Suprapubic skin (tissue), 4 donors: ENCODE measurements at places on chromosomes 2 and 18.

DNA sequence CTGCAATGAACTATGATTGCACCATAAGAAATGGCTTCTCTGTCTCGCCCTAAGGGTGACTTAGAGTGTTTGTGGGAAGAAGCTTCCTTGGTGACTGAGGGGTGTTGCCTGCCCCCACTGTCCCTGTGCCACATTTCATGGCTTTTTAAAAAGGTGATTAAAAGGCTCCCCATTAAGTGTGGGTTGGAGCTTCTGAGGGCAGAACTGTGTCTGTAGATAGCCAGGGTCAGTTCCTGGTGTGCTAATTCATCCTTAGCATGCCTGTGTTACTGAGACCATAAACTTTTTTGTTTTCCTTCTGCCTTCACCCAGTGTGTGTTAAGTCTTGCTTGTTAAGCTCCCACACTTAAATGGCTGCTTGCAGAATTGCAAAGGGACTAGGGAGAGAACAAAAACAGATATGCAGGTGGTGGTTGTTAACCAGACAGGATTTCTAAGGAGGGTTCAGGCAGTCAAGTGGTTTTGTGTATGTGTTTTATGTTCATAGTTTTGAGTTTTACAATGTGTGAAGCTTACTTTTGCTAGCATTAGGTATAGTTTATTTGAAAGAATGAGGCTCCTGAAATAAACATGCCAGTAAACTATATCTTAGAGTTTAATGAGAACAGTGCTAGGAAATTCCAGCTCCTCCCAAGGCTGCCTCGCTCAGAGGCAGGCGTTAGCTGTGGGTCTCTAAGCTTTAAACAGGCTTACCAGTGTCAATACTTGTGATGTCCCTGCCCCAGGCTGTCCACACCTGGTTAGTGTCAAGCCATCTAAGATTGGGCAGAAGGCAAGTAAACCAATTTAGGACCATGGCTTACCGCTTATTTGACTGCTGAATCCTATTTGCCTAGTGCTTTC, 14.5 kb downstream of the CERS6 start:
- H3K4me1 ChIP-seq: peaks cover 26% of the 10 kb centered on the region
- no peaks in the 10 kb centered on the region for H3K27me3 ChIP-seq
- no peak for DNase-seq
- H3K4me3 ChIP-seq: no peak overlapping the region

DNA sequence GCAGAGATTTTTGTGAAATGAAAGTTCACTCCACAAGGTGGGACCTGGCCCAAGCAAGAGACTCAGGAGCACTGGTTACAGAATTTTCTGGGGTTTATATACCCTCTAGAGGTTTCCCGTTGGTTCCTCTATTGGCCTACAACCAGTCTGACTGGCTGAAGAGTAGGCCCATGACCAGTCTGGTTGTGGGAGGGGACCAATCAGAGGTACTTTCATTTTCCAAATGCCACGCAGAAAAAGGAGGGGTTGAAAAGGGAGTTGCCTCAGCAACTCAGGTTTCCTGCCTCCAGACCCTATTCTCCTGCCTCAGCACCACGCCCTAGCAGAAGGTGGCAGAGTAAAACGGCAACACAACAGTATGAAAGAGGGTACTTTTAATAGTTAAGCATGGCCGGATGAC, 98.4 kb downstream of the COLEC12 start:
- DNase-seq: no peak
- H3K36me3 ChIP-seq: no peaks in the 10 kb centered on the region
- H3K27me3 ChIP-seq: no peaks in the 10 kb centered on the region
- no peak overlapping the region for H3K4me3 ChIP-seq

GRCh38 chr2:59171019-59171418, 929.9 kb upstream of the FANCL start:
- no peak for DNase-seq
- no peaks in the 10 kb centered on the region for H3K4me1 ChIP-seq
- H3K4me3 ChIP-seq: no peak overlapping the region
- H3K27me3 ChIP-seq: no peaks in the 10 kb centered on the region

DNA sequence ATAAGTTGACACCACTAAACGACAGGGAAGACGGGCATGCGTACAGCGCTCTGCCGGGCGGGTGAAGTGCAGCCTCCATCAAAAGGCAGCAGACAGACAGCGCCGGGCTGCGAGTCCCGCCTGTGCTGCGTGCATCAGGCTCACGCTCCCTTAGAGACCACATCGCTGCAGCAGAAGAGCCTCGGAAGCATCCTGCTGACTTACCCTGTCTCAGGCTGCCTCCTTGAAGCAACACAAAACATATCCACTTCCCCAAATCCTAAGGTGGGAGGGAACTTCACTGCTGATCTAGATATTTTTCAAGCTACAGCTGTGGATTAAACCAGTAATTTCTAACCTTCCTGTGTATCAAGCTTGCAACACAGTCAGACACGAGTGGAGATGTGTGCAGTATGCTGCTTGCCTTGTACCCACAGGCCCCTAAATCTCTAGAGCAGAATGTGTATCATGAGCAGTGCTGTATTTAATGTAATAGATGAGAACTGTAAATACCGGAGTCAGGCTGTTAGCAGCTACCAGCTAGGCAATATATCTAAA, 6.4 kb downstream of the MYT1L start:
- no peaks in the 10 kb centered on the region for H3K4me1 ChIP-seq
- H3K36me3 ChIP-seq: no peaks in the 10 kb centered on the region
- H3K27me3 ChIP-seq: no peaks in the 10 kb centered on the region
- DNase-seq: no peak

- no peak overlapping the region for H3K27ac ChIP-seq
- H3K4me1 ChIP-seq: no peaks in the 10 kb centered on the region
- no peak overlapping the region for H3K4me3 ChIP-seq
- H3K36me3 ChIP-seq: peaks cover 9% of the 10 kb centered on the region
These were observed 39.5 kb downstream of the SFT2D3 start for GRCh38 chr2:127740665-127741288.

GRCh38 chr2:30236591-30237238, 5.4 kb downstream of the LBH start:
- H3K27me3 ChIP-seq: no peaks in the 10 kb centered on the region
- no peak overlapping the region for H3K4me3 ChIP-seq
- no peak for DNase-seq

DNA sequence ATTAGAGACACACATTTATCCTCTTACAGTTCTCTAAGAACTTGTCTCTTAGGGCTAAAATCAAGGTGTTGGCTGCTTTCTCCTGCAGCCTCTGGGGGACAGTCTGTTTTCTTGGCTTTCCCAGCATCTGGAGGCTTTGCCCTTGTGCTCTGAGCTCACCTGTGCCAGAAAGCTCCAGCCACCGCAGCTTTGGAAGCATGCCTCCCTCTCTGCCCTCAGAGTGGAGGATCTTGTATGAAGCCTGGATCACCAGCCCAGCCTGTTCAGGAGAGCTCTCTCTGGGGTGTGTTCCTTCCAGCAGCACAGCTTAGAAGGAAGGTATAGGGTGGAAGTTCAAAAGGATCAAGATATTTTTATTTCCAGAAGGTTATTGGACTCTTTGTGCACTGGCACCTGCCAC, 53.1 kb upstream of the TPO start:
- no peak for DNase-seq
- no peaks in the 10 kb centered on the region for H3K36me3 ChIP-seq
- no peaks in the 10 kb centered on the region for H3K4me1 ChIP-seq
- no peak overlapping the region for H3K27ac ChIP-seq
- no peaks in the 10 kb centered on the region for H3K27me3 ChIP-seq

DNA sequence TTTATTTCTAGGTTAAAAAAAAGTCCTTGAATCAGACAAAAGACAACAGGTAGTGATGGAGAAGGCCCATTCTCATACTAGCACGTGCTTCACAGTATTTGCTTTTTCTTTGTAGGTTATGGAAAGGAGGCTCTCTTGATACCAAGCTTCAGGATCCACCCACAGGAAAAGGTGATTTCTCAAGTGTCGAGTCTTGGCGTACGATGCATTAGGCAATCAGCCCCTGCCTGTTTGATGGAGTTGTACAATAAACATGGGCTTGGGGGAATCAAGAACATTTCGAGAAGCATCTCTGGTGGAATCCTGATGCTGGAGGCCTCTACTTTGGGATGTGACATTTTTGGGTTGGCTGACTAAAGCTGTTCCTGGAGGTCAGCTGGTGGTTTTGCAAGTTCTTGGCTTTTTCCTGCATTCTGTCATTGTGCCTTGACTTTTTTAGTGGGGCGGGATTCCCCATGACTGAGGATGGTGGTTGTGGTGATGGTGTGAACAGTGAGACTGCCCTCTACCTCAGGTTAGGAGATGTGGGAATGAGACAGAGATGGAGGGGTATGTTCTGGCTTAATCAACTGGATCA, 231.5 kb upstream of the SPRED2 start:
- no peak overlapping the region for H3K27ac ChIP-seq
- no peaks in the 10 kb centered on the region for H3K36me3 ChIP-seq
- peaks cover 4% of the 10 kb centered on the region for H3K4me1 ChIP-seq
- no peak overlapping the region for H3K4me3 ChIP-seq
- no peaks in the 10 kb centered on the region for H3K27me3 ChIP-seq
- DNase-seq: no peak

DNA sequence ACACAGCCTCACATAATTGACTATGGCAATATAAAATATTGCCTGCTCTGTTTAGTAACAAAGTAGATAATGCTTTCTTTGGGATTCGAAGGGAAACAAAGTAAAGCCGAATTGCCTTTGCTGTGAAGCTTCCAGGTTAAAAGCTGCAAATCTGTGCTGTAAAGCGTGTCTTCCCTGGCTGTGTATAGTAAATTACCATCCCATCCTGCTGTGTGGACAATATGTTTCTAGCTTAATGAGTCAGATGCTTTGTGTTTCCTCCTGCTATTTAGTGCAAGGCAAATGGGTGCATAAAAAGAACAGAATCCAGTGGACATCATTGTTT, 265.1 kb downstream of the SOCS6 start:
- no peak for DNase-seq
- H3K36me3 ChIP-seq: no peaks in the 10 kb centered on the region
- H3K4me3 ChIP-seq: no peak overlapping the region
- no peaks in the 10 kb centered on the region for H3K27me3 ChIP-seq
- no peaks in the 10 kb centered on the region for H3K4me1 ChIP-seq
- H3K27ac ChIP-seq: no peak overlapping the region

DNA sequence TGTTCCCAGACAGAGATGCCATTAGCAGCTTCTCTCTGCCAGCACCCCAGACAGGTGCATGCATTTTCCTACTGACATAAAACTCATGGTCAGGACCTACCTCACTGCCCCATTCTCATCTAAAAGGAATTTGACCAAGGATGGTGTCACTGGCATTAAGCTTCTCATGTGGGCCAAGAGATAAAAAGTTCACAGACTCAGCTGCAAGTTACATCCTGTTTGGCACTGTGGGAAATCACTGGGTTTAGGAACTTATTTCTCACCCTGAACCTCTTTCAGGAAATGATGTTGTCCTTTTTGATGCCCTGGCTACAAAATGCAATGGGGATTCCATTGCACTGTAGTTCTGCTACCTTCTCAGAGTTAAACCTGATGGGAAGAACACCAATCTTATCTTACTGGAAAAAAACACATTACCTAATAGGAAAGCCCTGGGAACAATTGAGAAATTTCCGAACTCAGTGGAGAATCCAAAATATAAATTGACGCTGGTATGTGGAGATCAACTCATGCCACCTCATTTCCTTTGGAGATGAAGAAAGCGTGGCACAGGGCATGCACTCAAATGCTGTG, 252.1 kb upstream of the COPS8 start:
- peaks cover 6% of the 10 kb centered on the region for H3K27me3 ChIP-seq
- no peak for DNase-seq
- H3K27ac ChIP-seq: no peak overlapping the region
- H3K4me3 ChIP-seq: no peak overlapping the region
- no peaks in the 10 kb centered on the region for H3K36me3 ChIP-seq

DNA sequence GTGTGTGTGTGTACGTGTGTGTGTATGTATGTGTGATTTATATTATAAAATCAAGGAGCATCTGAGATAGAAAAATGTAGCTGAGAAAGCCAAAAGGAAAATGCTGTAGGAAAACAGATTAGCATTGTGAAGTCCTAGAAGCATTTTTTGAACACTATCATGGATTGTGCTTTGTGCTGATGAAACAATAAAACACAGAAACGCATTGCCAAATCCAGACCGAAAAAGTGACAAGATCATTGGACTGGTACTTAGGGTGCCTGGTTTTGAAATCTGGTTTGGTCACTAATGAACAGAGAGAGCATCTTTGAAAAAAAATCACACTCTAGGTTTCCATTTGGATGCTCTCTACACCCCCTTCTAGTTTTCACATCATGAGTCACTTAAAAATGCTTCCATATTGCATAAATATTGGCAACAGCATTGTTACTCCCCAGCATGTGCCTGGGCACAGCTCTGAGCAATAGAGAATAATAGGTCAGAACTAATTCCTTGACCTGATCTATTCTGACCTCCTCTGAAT, 214.6 kb upstream of the LRRTM1 start:
- DNase-seq: no peak
- no peak overlapping the region for H3K27ac ChIP-seq
- H3K4me3 ChIP-seq: no peak overlapping the region

- no peak overlapping the region for H3K4me3 ChIP-seq
- H3K36me3 ChIP-seq: no peaks in the 10 kb centered on the region
- no peak for DNase-seq
- no peak overlapping the region for H3K27ac ChIP-seq
These were observed 311.7 kb upstream of the PKDCC start for GRCh38 chr2:41736105-41736567.

- H3K27ac ChIP-seq: no peak overlapping the region
- no peak overlapping the region for H3K4me3 ChIP-seq
- peaks cover 3% of the 10 kb centered on the region for H3K4me1 ChIP-seq
- no peaks in the 10 kb centered on the region for H3K36me3 ChIP-seq
- H3K27me3 ChIP-seq: no peaks in the 10 kb centered on the region
These were observed 192.0 kb downstream of the ALK start for GRCh38 chr2:29729401-29729800.

DNA sequence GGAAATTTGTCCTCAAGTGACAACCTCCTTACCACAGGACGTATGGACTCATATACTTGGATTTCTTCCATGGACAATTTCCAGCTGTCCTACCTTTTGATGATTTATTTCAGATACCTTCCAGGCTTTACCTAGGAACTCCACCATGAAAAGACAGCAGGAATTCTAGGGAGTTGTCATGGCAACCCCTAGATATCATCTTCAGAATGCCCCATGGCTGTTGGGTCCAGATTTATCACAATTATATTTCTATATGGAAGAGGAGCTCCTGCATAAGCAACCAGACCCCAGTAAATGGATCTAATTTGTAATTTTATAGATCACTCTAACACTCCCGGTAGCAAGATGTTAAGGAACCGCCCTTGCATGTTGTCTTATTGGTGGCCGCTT, 102.3 kb upstream of the ZNF521 start:
- no peaks in the 10 kb centered on the region for H3K4me1 ChIP-seq
- H3K36me3 ChIP-seq: no peaks in the 10 kb centered on the region
- H3K4me3 ChIP-seq: no peak overlapping the region

- no peak overlapping the region for H3K27ac ChIP-seq
- no peak for DNase-seq
- no peaks in the 10 kb centered on the region for H3K27me3 ChIP-seq
These were observed 15.9 kb downstream of the SCG2 start for GRCh38 chr2:223586261-223586660.
